Cortex of kidney (tissue), 1 donor: ENCODE measurements at places on chromosomes 13 and 19.

DNA sequence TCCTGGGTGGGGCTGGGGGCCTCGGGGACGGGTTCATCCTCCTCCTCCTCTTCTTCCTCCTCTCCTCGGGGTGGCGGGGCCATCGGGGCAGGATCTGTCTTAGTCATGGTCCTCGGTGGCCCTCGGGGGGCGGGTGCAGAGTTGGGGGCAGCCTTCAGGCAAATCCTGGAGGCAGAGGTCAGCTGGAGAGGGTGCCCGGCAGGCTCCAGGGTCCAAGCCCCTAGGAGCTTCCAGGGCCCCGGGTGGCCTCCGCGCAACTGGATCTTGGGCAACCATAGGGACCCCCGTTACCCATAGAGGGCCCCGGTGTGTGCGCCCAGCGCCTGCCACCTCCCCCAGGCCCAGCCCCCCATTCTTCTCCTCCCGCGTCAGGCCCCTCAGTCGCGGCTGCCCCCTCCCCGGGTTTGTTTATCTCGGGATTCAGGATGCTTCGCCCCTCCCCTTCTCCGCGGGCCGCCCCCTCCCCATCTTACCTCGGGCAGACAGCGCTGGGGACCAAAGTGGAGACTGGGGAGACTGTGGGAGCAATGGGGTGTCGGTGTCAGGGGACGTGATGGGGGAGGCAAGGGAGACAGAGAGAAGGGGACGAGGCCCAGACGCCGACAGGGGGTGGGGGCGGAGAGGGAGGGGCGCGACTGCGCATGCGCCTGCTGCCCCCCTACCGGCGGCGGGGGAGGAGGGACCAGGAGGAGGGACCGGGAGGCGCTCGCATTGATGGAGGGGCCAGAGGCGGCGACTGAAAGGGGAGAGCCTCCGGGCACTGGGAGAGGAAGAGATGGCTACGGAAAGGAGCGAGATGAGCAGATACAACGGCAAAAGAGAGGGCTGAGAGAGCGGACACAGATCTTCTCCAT is at the start of gene CLIP3:
TSS of gene CLIP3 (minus strand) at position 623 of the 854 bp plus-strand sequence. CDS start at position 107, 516 bp downstream.
- no peak for DNase-seq

- no peak for DNase-seq
These were observed 92.2 kb downstream of the STOML3 start for GRCh38 chr13:38898481-38898880.

DNA sequence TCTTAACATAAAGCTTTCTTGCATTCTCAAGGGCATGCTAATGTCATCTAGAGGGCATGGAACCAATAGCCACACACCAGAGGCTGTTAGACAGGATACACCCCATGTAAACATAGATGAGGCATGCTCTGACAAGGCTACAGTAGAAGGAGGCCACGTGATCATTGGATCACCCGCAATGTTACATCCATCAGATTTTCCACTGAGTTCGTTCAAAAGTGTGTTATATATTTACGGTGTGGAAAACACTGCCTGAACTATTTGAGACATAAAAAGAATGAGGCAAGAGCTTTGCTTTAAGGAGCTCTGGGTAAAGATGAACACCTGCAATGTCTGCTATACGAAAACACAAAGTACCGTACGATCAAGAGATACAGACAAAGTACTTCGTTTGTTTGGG is 817.5 kb upstream of the SLC10A2 start:
- no peak for DNase-seq

GRCh38 chr19:12792051-12792852 is 966 bp downstream of the JUNB start:
- no peak for DNase-seq

DNA sequence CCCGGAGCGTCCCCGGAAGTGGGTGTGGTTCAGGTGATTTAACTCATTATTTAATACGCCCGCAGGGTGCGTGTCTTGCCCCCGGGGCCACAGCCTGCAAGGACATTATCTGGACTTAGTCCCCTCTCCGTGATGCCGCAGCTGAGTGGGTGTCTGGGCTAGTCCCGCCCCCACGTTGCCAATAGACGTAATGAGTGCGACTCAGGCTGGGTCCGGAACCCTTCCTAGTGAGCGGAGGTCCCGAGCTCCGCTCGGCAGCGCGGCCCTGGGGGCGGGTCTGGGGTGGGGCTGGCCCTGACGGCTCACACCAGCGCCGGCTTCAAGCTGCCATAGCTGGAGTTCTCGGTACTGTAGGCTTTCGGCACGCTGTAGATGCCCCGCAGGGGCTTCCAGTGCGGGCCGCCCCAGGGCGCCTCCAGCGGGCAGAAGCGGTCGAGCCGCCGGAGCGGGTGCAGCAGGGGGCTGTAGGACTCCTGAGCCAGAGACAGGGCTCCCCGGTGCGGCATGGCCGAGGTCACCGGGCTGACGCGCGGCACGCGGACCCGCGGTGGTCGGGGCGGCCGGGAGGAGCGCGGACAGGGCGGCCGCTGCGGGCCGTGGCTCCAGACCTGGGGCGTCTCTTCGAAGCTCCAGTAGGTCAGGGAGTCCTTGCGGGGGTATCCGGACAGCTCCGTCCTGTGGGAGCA is 918 bp upstream of the LHB start:
- no peak for DNase-seq

DNA sequence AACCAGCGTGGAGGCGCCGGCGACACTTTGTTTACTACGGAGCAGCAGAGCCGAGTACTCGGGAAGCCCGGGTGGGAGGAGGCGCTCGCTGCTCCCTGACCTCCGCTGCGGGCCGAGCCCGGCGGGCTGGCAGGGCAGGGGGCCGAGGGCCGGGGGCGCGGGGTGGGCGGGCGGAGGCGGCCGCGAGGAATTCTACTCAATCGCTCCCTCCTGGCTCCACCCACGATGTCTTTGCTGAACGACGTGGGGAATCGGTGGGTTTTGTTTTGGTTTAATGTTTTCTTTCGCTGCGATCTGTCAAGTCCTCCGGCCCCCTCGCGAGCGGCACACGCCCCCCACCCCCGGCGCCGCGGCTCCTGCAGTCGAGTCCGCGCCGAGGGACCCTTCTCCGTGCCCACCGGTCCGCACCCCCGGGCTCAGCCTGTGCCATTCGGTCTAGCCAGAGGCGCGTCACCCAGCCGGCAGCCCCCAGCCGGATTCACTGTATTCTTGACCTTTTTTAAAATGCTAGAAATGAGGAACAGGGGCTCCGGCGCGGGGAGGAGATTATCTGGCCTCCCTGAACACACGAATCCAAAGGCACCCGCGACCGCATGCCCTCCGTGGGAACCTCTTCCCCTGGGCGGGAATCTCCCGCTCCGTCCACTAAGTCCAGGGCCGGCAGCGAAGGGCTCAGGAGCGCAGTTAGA is 636 bp upstream of the FOXO1 start:
- DNase-seq: no peak

DNA sequence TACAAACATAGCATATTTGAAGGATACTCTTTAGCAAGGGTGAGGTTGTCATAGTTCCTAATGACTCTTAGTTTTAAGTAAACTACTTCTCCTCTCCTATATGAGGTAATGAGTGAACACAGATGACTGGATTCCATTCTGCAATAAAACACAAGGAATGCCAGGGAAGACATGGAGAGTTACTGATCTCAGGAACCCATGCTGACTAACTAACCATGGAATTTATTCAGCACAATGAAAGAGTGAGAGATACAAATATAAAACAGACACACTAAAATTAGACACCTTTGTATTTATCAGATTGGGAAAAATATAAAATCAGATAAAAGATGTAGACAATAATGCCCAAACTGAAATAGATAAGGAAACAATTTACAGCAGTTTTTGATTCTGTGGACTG is 1525.9 kb upstream of the SLC10A2 start:
- no peak for DNase-seq

- no peak for DNase-seq
These were observed 324.3 kb downstream of the ZNF536 start for GRCh38 chr19:30696514-30696913.
